Stimulated activated CD4-positive, alpha-beta T cell treated with anti-CD3 and anti-CD28 coated beads, Interleukin-12 subunit alpha, Interleukin-12 subunit beta, amount 100 ng/mL, for 24 hours (primary cell): ENCODE measurements at places on chromosomes 2 and 18.

DNA sequence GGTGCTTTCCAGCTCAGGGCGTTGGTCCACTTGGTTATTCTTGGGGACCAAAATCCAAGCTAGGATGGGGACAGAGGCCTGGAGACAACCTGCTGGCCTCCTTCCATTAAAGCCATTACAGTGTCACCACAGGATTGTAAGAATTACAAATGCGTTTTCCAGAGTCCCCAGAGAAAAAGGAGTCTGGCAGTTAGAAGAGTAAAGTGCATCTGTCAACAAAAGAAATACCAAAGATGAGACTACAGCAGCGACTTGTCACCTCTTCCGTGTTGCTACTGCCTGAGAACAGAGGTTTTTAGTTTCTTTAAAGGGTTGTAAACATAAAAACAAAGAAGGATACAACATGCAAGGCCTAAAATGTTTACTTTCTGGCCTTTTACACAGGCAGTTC is 235.7 kb downstream of the AGAP1 start:
- DNase-seq = no peak

- no peak for DNase-seq
These were observed 79.5 kb downstream of the INPP4A start for GRCh38 chr2:98524168-98524567.

DNA sequence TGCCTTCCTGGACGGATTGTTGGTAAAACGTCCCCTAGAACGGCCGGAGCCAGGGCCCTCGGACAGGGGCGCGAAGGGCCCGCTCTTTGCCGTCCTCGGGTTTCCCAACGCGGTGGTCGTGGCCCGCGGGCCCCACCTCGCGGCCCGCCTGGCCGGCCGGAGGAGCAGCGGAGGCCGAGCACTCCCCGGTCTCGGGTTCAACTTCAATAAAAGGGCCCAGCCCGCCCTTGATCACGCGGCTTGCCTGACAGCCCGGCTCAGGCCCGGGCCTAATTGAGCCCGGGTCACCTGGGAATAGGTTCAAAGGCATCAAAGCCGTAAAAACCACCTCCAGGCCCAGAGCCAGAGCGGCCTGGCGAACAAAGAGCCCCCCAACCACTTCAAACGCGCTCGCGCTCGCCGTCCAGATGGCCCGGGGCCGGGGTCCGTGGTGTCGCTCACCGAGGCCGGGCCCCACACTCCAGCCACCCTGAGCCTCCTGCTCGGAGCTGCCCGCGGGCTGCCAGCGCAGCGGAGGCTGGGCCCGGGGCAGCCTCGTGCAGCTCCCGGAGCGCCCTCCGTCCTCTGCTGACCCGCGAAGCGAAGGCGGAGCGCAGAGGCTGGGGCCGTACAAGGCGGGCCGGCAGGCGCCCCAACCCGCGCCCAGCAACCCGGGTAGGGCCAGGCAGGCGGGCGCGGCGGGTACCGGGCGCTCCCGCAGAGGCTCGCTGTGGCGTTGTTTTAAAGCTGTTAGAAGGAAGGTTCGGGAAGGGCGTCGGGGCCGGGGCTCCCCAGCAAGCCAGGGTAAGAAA is 1.1 kb upstream of the TWIST2 start:
- DNase-seq = no peak

GRCh38 chr2:47221946-47222345 is 66.8 kb upstream of the STPG4 start:
- DNase-seq = no peak

- no peak for DNase-seq
These were observed 282.6 kb downstream of the TDRD15 start for GRCh38 chr2:21406386-21406785.
